Activated naive CD4-positive, alpha-beta T cell (primary cell): ENCODE measurements at places on chromosomes 7 and 10.

DNA sequence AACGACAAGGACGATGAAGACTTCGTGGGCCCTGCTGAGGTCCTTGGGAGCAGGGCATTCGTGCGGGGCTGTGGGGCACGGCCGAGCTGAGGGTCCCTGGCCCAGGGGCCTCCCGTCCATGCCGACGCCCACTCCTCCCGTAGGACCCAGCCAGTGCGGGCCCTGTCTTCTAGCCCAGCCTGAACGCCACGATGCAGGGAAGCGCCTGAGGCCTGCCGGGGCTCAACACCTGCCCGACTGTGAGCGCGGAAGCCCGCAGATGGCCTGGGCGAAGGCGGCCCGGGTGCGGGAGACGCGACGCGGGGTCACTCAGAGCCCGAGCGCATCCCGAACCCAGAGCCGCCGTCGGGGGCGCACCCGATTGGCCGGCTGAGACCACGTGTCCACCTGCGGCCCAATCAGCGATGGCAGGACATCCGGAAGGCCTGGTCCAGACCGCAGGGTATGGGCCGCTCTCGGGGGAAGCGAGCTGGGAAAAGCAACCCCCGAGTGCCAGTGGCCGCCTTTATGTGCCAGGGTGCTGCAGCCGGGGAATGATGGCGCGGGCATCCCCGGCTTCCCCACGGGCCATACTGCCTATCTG lies 151.0 kb downstream of the NRF1 start:
- DNase-seq = no peak

- no peak for DNase-seq
Measured at GRCh38 chr7:36969376-36969775, 245.1 kb upstream of the AOAH start.

- no peak for DNase-seq
Measured at GRCh38 chr7:100959894-100960293, 9.5 kb upstream of the MUC12 start.

- DNase-seq = no peak
Measured at GRCh38 chr10:75347186-75347585, 54.4 kb downstream of the ZNF503 start.

GRCh38 chr7:54469740-54470139 lies 72.4 kb upstream of the VSTM2A start:
- no peak for DNase-seq

DNA sequence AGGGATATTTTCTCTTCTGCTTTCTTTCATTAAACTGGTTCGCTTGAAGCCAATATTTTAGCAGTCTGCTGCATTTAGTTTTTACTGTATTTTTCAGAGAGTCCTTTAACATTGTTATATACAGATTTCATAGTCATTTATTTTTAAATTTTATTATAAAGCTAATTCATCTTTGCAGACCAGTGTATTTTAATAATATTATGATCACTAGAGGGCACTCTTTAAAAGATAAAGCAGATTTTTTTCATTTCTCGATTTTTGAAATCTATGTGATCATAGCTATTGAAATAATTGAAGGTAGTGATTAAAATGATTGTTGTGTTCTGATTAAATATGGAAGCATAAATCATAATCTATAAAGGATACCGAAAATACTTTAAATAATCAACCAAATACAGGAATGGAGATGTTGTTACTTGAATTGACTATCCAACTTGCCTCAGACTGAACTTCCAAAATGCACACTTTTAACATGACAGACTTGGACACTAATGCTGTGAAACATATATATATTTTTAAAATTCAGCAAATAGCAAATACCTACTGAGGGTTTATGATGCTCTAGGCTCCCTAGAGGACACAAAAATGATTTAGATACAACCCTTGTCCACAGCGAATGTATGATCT lies 35.2 kb downstream of the ST7 start:
- DNase-seq = no peak

- DNase-seq = no peak
Measured at GRCh38 chr7:21067216-21067615, 280.5 kb upstream of the SP8 start.

- no peak for DNase-seq
Measured at GRCh38 chr10:31123946-31124345, 92.3 kb upstream of the ZNF438 start.

DNA sequence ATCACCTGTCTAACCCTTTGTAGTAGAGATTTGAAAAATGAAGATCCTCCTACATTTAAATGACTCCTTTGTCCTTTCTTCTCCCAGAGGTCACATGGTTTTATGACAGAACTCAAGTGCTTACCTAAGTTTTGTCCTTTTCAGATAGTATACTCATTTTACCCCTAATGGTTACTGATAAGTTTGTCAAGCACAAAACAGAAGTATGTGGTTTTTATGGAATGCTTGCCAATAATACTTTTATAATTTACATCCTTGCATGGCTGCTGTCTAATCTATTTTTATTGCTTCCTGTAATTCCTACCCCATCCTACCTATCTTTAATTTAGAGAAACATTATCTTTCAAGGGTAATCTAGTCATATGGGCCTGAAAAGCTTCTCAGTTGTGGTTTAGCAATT lies 37.5 kb downstream of the HELLS start:
- no peak for DNase-seq

- no peak for DNase-seq
Measured at GRCh38 chr10:113430634-113431397, 122.0 kb upstream of the HABP2 start.

- no peak for DNase-seq
Measured at GRCh38 chr10:63415640-63416244, 50.0 kb downstream of the JMJD1C start.

- no peak for DNase-seq
Measured at GRCh38 chr7:18754766-18755165, 259.2 kb downstream of the HDAC9 start.

DNA sequence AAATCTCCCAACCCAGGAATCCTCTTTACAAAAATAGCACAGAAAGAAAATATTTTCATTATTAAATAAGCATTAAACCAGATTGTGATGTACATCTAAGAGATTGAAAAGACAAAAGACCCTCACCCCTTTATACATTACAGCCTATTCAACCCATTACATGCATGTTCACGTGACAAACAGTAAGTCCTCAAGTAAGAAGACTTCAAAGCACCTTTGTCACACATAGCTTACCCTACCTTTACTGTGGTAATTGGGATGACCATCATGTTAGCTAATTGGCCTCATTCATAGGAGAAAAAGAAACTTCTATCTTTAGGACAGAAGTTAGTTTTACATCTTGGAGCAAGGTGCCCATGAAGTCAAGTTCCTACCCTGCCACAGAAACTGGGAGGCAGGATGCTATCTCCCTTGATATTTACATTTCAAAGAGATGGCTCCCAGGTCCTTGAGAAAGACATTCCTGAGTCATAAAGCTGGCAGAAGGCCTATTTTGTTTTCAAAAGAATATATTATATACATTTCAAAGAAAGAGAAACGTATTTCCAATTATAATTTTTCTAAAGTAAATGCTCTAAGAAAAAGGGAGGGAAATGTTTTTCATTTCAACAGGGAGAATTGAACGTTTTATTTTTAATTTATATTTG lies 48.1 kb downstream of the GNAI1 start:
- DNase-seq = no peak

- no peak for DNase-seq
Measured at GRCh38 chr7:147547252-147547897, 1043.2 kb upstream of the C7orf33 start.

DNA sequence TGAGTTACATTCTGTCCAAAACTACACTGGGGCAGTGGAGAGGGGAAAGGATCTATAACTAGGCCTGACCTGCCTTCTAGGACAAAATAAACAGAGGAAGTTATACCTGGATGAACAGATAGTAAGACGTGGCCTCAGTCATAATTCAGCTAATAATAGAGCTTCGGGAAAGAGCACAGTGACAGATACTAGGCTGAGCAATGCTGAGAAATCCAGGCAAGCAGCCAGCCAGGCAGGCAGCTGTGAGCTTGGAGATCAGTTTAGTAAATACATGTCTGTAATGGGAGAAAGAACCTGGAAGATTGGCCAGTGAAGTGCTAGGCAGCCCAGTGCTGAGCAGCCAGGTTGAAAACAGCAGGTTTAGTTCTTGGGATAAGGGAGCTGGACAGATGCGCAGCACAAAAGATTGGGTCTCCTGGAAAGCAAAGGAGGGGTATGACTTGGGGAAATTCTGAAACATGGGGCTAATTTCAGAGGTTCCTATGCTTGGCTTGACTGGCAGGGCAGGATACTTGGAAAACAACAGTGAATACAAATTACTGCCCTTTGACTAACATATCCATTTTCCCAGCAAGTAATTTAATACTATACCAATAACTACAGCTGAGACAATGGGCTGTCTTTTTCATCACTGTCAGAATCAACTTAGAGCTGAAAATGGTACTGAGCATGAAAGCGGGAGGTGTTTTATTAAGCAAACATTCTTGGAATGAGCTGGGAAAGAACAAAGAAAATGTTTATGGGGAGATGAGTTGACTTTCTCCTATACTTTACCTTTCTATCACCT lies 140.8 kb downstream of the DGKB start:
- no peak for DNase-seq

- no peak for DNase-seq
Measured at GRCh38 chr7:142891490-142892082, 6.0 kb upstream of the TRPV6 start.

DNA sequence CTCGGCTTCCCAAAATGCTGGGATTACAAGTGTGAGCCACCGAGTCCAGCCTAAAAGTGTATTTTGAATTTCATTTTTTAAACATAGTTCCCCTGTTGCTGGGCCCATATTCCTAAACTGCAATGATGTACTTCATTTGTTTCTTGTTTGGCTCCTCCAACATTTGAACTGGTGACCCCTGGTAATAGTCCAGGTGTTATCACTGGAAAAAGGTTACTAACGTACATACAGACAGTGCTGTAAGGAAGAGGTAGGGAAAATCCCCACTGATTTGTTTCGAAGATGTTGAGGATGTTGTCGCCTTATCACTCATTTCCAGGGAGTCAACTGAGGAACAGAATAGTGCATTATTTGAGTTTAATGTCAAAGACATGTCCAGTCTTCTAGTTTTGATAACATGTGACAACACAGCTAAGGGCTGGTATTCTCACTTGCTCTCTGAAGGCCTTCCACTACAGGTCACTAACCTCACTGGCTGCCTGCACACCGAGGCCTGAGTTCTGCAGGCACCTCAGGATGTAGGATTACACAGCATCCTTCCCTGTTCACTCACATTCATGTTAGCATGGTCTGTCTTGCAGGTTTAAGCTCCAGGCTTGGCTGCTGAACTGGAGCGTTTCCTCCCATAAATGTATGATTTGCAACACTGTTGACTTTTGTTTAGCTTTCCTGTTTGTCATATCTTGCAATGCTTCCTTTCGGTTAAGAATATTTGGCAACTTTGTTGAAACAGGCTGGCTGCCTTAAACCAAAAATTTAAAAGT lies 362.8 kb downstream of the INHBA start:
- no peak for DNase-seq

- DNase-seq = no peak
Measured at GRCh38 chr10:125692196-125692595, 9.2 kb upstream of the TEX36 start.

GRCh38 chr7:69114374-69114773 lies 483.9 kb upstream of the AUTS2 start:
- no peak for DNase-seq

- DNase-seq = no peak
Measured at GRCh38 chr10:86661161-86662025, 6.9 kb upstream of the LDB3 start.

DNA sequence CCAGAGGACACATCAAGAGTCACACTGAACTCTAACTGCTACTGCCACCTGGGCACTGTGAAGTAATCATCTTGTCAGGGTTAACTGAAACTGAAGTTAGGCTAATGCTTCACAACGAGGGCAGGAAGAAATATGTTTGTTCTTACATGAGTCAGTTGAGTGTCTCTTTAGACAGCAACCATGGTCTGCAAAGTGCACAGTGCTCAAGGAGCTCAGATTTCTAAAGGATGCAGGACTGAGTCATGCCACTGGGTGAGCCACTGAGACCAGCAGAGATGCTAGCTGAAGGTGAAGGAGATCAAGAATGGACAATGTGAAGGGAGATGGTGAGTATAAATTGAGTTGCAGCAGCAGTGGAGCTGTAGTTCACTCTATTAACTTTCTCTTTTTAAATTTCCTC lies 76.0 kb upstream of the CTTNBP2 start:
- no peak for DNase-seq

GRCh38 chr7:66964411-66964810 lies 31.0 kb downstream of the SBDS start:
- no peak for DNase-seq

- DNase-seq = no peak
Measured at GRCh38 chr7:7966141-7966734, 2.4 kb upstream of the GLCCI1 start.

- no peak for DNase-seq
Measured at GRCh38 chr10:27804136-27804535, 58.5 kb upstream of the MKX start.

DNA sequence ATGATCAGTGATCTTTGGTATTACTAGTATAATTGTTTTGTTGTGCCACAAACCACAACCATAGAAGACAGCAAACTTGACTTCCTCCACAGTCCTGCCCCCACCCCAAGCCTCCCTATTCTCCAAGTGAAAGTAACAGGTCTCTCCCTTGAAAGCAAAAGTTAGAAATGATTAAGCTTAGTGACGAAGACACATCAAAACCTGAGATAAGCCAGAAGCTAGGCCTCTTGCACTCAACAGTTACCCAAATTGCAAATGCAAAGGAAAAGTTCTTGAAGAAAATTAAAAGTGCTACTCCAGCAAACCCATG lies 7.5 kb downstream of the SAR1A start:
- no peak for DNase-seq
